ENCODE measurements at places on chromosomes 2 and 18.

DNA sequence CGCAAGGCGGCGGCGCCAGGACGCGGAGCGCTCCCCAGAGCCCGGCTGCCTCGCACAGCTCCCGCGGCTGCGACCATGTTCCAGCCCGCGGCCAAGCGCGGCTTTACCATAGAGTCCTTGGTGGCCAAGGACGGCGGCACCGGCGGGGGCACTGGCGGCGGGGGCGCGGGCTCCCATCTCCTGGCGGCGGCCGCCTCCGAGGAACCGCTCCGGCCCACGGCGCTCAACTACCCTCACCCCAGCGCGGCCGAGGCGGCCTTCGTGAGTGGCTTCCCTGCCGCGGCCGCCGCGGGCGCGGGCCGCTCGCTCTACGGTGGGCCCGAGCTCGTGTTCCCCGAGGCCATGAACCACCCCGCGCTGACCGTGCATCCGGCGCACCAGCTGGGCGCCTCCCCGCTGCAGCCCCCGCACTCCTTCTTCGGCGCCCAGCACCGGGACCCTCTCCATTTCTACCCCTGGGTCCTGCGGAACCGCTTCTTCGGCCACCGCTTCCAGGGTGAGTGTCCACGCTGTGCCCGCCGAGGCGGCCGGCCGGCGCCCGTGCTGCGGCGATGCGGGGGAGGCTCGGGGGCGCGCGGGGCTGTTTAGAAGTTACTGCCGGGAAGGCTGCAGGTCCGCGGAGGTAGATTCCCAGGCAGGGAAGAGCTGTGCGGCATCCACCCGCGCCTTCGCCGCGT, 696 bp downstream of the EMX1 start:
- H3K36me3 ChIP-seq, result no peaks in the 10 kb centered on the region
- H3K27me3 ChIP-seq, result peaks cover 68% of the 10 kb centered on the region
- peak overlapping the region; percentile 41 for H3K4me3 ChIP-seq

DNA sequence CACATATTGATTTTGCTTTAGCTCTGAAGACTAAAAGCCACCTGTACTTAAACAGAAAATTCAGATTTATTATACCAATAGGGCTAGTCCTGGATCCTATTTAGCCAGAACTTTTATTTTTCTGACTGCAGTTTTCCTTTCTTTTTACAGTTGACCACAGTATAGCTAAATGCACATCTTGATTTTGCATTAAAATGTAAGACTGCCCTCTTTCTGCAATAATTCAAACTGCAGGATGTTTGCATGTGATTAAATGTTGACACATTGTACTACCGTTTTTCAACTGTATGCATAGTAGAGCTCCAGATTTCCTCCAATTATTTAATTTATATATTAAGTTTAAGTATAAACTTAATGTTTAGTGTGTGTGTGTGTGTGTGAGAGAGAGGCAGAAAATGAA, 1262.9 kb downstream of the SUCLG1 start:
- no peaks in the 10 kb centered on the region for H3K27me3 ChIP-seq
- no peaks in the 10 kb centered on the region for H3K36me3 ChIP-seq
- H3K27ac ChIP-seq, result no peak overlapping the region
- no peaks in the 10 kb centered on the region for H3K4me1 ChIP-seq

DNA sequence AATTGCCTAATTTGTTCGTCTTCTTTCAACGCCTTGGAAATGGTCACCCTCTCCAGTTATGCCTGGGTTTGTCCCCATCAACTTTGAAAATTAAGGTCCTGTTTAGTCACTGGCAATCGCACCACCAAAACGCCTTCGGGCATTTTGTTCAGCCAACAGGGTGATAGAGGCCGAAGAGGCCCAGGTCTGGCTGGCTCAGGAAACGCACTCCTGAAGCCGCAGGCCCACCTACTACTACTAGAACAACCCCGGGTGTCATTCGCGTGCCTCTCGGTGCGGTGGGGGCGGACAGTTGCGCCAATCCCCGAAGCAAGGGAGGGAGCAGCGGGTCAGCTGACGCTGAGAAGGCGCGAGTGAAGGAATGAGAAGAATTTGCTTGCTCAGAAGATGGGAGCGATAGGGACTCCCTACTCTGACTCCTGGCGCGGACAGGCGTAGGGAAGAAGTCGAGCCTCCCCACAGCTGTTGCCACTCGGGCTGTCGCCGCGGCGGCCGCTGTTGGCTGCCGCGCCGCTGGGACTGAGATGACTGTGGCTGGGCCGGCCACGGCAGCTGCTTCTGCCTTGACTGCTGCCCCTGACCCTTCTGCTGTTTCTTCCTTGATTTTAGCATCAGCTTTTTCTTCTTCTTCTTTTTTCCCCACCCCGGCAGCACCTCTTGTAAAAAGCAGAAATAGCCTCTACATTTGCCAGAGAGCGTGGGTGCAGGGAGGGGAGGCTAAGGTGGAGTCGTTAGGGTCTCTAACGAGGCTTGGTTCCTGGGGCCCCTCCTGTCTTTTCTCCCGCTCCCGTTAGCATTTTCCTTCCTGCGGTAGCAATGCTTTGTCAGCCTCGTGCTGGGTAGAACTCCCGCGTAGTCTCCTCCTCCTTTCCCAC, 387.6 kb downstream of the FIGN start:
- H3K4me3 ChIP-seq, result no peak overlapping the region
- H3K4me1 ChIP-seq, result no peaks in the 10 kb centered on the region
- H3K27ac ChIP-seq, result no peak overlapping the region
- no peaks in the 10 kb centered on the region for H3K27me3 ChIP-seq
- no peak for DNase-seq

DNA sequence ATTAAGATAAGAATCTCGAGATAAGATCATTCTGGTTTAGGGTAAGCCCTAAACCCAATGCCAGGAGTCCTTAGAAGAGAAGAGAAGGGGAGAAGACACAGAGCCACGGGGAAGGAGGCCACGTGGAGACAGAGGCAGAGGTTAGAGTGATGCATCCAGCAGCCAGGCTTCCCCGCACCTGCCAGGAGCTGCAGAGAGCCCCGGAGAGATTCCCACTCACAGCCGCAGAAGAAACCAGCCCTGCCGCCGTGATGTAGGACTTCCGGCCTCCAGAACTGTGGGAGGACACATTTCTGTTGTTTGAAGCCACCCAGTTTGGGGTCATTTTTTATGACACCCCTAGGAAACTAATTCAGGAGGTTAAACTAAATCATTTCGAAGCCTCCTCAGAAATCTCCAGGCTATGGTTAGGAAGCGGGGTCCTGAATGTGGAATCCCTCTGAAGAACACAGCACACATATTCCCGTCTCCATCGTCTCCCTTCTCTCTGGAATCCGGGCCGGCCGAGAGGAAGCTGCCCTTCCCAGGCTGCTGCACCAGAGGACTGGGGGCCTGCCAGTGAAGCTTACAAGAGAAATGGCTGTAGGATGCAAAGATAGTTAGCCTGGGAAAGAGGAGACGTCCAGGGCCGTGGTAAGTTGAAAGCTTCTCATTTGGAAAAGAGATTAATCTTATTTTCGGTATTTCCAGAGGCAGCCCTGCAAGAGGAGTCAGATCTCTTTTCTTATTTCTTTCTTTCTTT, 156.6 kb downstream of the TWIST2 start:
- H3K27me3 ChIP-seq, result 0 out of 2 replicates have a peak, but pooled peaks cover 3% of the 10 kb centered on the region
- H3K27ac ChIP-seq, result no peak overlapping the region
- DNase-seq, result no peak
- no peaks in the 10 kb centered on the region for H3K36me3 ChIP-seq
- H3K4me1 ChIP-seq, result no peaks in the 10 kb centered on the region

- H3K4me3 ChIP-seq, result no peak overlapping the region
- no peak overlapping the region for H3K27ac ChIP-seq
- DNase-seq, result no peak
- 0 out of 2 replicates have a peak, but pooled peaks cover 4% of the 10 kb centered on the region for H3K36me3 ChIP-seq
- no peaks in the 10 kb centered on the region for H3K4me1 ChIP-seq
- H3K27me3 ChIP-seq, result no peaks in the 10 kb centered on the region
Measured at GRCh38 chr2:46144133-46144800, 152.9 kb upstream of the EPAS1 start.

DNA sequence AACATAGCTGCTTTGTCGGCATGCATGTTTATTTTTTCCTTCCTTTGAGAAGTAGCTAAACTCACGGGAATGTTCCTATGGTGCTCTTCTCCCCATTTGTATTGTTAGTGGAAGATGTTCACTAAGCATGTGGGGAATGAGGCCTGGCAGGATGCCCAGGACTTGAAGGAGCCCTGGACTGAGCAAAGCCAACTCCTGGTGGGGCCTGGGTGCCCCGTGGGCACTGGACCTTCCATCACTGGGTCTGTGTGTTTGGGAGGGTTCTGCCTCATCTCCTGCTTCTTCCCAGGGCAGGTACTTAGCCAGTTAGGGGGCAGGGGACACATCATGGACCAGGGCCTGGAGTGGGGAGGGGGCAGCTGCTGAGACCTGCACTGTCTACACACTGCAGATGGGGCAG, 49.3 kb downstream of the ACAA2 start:
- no peak overlapping the region for H3K4me3 ChIP-seq
- no peaks in the 10 kb centered on the region for H3K36me3 ChIP-seq
- no peak overlapping the region for H3K27ac ChIP-seq
- no peaks in the 10 kb centered on the region for H3K4me1 ChIP-seq
- no peaks in the 10 kb centered on the region for H3K27me3 ChIP-seq

DNA sequence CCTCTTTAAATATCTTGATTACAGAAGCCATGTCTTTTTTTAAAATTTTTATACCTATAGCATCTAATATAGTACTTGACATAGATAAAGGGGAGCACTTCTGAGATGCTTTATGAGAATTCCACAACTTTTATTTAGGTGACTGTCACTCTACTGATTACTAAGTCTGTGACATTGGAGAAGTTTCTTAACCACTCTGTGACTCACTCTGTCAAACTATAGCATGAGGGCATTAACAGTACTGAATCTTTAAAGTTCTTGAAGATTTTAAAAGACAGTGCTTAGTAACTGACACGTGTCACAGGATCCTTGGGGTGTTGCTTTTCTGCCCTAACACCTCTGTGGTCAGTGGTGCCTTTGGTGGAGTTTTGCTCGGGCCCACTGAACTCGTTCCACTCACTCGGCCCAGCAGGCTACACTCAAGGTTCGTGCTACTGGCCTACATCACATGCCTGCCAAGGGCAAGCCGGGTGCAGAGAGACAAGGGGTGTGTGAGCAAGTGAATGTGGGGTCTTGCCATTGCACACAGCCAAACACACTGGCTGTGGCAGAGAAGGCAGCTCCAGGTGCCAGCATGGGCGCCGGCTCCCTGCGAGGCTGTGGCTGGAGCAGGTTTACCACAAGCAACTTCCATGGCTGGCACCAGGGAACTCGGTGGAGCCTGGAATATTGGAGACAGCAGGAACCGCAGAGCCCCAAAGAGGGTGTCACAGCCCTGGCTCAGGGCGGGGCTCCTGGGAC, 734.0 kb upstream of the CDH7 start:
- no peaks in the 10 kb centered on the region for H3K4me1 ChIP-seq
- H3K36me3 ChIP-seq, result no peaks in the 10 kb centered on the region
- no peak for DNase-seq
- H3K4me3 ChIP-seq, result no peak overlapping the region
- no peaks in the 10 kb centered on the region for H3K27me3 ChIP-seq

DNA sequence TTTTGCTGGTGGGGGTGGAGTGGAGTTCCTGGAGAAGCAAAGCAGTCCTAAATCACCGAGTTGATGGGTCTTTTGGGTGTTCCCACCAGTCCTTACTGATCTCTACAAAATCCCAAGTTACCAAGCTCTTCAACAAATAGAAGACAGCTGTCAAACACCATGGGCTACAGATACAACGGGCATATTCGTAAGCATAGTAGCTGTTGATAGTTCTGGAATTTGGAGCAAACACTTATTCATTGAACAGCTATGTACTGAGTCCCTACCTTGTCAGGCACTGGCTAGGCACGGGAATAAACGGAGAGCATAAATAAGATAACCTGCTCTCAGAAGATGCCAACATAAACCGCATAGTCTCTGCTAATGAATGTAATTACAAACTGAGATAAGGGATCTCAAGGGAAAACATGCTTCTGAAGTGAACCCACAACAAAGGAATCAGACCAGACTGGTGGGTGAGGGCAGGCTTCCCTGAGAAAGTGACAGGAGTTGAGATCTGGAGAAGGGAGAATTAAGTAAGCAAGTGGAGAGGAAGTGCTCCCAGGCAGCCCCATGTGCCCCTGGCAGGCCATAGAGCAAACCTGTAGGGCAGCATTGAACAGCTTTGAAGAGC, 947 bp upstream of the ANKRD44 start:
- peak overlapping the region; percentile 74 for H3K4me3 ChIP-seq
- DNase-seq, result no peak
- H3K36me3 ChIP-seq, result no peaks in the 10 kb centered on the region
- peaks cover 15% of the 10 kb centered on the region for H3K4me1 ChIP-seq
- H3K27me3 ChIP-seq, result no peaks in the 10 kb centered on the region

GRCh38 chr2:83823229-83823628, 635.9 kb downstream of the SUCLG1 start:
- no peaks in the 10 kb centered on the region for H3K36me3 ChIP-seq
- no peaks in the 10 kb centered on the region for H3K27me3 ChIP-seq
- DNase-seq, result no peak
- H3K27ac ChIP-seq, result no peak overlapping the region
- no peak overlapping the region for H3K4me3 ChIP-seq

DNA sequence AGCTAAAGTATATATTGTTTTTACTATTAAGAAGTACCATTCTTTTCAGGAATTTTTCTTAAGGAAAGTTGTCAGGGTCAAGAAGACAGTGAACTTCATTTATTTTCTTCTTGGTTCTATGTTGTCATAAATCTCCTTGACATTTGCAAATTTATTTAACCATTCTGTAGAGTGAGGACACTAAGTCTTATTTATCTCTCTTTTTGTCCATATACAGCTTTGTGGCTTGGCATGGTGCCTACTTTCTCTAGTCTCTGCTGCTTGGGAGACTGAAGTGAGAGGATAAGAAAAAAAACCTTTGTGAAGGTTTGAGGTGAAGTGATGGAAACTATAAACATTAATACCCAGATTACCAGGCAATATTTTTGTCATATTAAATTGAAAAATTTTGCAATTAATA, 1389.4 kb downstream of the SUCLG1 start:
- no peak overlapping the region for H3K27ac ChIP-seq
- H3K36me3 ChIP-seq, result no peaks in the 10 kb centered on the region
- no peaks in the 10 kb centered on the region for H3K4me1 ChIP-seq
- no peaks in the 10 kb centered on the region for H3K27me3 ChIP-seq

DNA sequence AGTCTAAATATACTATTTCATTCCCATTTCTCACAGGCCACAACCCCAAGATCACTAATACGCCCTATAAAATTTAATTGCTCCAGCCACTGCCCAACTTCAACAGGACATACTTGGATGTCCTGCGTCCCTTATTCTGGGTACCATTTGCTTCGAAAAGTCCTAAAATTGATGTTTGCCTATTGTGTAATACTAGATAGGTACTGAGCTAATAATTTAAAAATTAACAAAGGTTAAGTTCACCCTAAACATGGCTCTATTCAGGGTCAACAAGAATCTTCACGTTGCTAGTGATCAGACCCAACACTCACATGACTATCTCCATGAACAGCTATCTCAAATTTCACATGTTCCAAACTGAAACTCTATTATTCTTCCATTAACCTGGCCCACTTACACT, 296.4 kb upstream of the RND3 start:
- no peak overlapping the region for H3K4me3 ChIP-seq
- DNase-seq, result no peak
- no peaks in the 10 kb centered on the region for H3K36me3 ChIP-seq
- no peaks in the 10 kb centered on the region for H3K27me3 ChIP-seq
- H3K4me1 ChIP-seq, result no peaks in the 10 kb centered on the region

- peak overlapping the region; percentile 96 for H3K27ac ChIP-seq
- peaks cover 65% of the 10 kb centered on the region for H3K4me1 ChIP-seq
- no peak for DNase-seq
- peaks cover 4% of the 10 kb centered on the region for H3K36me3 ChIP-seq
- no peaks in the 10 kb centered on the region for H3K27me3 ChIP-seq
Measured at GRCh38 chr18:63137999-63138435, 181.6 kb downstream of the BCL2 start.

GRCh38 chr2:83531206-83531826, 927.8 kb downstream of the SUCLG1 start:
- H3K36me3 ChIP-seq, result no peaks in the 10 kb centered on the region
- no peaks in the 10 kb centered on the region for H3K27me3 ChIP-seq
- H3K4me1 ChIP-seq, result no peaks in the 10 kb centered on the region
- H3K27ac ChIP-seq, result no peak overlapping the region
- DNase-seq, result no peak
- no peak overlapping the region for H3K4me3 ChIP-seq

All from GM12878 (cell line).